ENCODE measurements at places on chromosomes 3 and 15.

DNA sequence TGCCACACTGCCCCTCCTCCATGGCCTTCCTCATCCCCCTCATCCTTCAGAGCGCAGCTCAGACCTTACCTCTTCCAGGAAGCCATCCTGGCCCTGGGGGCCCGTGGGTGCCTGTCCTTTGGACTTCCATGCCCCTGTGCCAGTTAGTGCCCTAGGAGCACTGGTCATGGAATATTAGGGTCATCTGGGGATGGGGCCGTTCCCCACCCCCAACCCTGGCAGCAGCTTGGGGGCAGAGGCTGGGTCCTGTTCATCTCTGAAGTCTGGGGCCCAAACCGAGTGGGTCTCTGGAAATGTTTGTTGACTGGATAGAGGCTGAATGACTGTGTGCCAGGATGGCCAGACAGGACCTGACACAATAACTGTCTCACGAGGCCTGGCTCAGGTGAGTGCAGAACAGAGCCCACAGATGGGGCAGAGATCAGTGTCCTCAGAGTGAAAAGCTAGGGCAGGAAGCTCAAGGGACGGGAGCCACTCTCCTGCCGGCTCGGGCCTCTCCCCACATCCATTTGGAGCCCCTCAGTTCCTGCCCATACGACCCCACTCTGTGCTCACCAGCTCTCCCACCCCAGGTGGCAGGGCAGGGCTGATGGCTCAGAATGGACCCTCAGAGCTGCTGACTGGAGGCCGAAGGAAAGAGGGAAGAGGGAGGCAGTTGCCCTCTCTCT, 62.5 kb downstream of the TLE3 start:
- DNase-seq: no peak

DNA sequence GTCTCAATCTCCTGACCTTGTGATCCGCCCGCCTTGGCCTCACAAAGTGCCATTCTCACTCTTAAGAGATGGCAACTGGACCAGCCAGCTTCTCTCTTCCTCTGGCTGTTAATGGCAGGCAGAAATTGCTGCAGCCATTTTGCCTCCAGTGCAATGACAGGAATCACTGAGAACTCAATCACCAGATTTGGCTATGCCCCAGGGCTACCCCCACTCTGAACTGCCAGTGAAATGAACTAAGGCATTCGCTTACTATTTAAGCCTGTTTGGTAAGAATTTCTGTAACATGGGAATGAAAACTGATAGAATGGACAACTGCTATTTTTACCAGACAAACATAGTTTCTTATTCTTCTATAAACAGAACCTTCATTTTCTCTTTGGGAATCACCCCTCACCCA, 24.5 kb downstream of the FOXP1 start:
- no peak for DNase-seq

- no peak for DNase-seq
Measured at GRCh38 chr15:58532126-58532525, 100.3 kb downstream of the LIPC start.

DNA sequence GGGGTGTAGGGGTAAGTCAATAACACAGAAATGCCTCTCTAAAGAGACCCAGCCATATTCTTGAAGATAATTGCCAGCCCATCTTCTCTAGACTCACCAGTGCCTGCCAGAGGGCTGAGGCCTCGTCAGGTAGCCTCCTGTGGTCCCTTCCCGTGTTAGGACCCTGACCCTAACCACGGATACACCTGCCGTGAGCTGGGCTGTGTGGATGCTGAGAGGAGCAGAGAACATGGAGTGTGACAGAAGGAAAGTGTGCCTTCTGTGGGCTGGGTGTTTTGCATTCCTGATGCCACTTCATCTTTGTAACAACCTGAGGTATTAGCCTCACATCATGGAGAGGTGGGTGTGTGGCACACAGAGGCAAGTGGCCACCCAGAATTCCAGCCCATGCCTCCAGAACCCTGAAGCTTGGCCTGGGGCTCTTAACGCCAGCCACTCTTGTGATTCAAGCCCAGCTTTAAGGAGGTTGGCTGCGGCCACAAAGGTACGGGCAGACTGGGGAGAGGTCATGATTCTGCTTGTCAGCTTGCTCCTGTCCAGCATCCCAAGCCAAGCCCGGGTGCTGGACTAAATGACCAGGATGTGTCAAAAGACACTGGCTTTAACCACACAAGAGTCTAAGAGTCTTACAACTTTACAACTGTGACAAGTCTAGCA, 21.1 kb upstream of the ABTB1 start:
- no peak for DNase-seq

DNA sequence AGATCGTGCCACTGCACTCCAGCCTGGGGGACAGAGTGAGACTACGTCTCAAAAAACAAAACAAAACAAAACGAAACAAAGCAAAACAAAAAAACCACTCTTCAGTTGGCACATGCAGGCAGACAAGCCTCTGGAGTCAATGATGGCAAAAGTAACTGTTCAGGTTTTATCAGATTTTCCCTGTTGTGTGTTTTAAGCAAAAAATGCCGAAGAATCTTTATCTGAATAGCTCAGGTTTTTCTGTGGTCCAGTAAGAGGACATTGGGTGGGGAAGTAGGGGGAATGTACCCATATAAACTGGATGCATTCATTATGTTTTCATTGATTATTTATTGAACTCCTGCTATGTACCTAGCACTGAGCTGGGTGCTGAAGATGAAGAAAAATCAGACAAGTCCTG, 20.8 kb upstream of the BCL2A1 start:
- no peak for DNase-seq

GRCh38 chr3:125191256-125191655, 21.3 kb downstream of the SLC12A8 start:
- no peak for DNase-seq

DNA sequence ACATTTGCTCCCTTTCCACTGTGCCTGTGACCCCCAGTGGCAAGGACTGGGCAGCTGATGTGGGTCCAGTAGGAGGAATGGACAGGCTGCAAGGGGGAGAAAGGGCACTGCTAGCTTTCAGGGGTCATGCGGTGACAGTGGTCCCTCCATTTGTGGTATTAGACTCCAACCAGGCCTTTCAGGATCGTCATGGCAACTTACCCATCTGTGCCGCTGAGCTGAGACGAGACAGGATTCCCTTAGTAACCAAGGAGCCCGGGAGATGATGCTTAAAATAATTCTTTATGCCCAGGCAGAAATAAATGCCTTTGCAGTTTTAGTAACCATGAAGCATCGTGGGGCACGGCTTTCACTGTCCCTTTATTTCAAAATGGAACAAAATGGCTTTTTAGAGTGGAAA, 15.9 kb upstream of the MRPL3 start:
- DNase-seq: no peak

- DNase-seq: no peak
Measured at GRCh38 chr15:91306144-91306543, 206.1 kb downstream of the SV2B start.

DNA sequence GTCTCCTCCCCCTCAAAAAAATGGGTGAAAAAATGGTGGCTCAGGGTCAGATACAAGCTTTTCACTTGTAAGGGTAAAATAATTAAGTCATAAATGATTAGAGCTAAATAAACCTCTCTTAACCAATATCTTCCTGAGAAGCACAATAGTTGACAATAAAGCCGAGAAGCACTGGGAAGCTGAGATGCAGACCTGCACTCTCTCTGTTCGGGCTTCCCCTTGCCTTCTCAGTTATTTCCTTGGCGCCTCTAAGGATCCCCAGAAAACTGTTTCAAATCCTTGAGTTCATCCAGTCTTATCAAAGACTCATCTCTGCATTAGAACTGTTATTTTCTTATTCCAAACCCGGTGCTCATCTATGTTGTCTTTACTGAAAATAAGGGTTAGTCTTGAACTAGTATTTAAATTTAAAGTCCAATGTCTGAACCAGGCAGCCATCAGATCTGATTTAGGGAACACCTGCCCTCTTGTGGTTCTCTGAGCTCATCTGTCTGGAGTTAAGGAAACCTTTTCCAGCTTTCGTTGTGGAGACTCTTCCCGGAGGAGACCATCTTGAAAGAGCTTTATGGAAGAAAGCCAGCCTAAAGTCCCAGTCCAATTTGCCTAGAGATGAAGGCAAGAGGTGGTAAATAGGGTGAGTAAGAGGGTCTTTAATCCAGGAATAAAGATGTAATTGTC, 256.4 kb upstream of the MCTP2 start:
- DNase-seq: peak; percentile 35

- DNase-seq: no peak
Measured at GRCh38 chr3:69426967-69427304, 41.0 kb upstream of the FRMD4B start.

DNA sequence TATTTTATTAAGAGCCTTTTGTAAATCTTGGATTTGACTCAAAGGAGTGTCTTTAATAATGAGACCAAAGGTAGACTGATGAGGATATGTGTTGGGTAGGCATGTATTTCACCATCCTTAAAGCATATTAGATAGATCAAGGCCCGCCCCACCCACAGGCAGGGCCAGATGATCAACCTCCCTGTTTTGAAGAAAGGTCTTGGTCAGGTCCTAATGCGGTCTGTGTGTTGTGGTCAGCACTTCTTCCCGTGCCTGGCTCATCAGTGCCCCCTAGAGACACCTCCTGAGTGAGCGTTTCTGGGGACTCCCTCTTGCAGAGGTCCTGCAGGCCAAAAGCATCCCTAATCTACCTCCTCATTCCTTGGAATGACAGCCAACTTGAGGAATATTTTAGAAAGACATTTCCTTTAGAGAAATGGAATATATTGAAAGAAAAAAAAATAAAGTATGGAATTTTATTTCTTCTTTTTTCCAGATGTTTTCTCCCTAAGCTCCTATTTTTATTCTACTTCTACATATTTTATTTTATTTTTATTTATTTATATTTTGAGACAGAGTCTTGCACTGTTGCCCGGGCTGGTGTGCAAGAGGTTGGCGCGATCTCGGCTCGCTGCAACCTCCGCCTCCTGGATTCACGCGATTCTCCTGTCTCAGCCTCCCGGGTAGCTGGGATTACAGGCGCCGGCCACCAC, 6.0 kb downstream of the TM4SF4 start:
- DNase-seq: peak; percentile 92

DNA sequence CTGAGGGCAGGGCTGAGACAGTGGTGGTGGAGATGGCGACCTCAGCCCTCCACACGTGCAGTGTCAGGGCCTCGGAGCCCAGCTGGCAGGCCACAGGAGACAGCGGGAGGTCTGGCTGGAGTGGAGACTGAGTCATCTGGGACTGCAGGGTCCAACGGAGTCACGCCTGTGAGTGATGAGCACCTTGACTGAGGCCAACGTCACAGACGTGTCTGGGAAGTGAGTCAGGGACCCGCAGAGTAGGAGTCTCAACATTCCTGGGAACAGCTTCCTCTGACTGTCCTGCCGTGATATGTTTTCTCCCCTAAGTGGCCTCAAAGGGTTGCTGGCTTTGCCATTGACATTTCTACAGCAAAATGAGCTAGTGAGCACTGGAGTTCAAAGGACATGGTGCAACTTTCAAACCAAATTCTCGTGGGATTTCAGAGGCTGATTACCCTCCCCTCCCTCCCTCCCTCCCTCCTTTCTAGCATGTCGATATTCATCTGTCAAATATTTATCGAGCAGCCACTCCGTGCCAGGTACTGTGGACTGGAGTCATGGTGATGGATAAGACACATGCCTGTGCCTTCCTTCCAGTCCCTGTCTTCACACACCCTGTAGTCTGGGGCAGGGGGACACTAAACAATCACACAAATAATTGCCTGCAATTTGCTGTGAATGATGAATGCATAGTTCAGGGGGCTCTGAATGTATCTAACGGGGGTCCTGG, 53.3 kb upstream of the AMOTL2 start:
- DNase-seq: peak; percentile 100

GRCh38 chr3:194640829-194641228, 7.6 kb upstream of the TMEM44 start:
- no peak for DNase-seq

- DNase-seq: no peak
Measured at GRCh38 chr3:184937611-184938010, 125.6 kb downstream of the VPS8 start.

DNA sequence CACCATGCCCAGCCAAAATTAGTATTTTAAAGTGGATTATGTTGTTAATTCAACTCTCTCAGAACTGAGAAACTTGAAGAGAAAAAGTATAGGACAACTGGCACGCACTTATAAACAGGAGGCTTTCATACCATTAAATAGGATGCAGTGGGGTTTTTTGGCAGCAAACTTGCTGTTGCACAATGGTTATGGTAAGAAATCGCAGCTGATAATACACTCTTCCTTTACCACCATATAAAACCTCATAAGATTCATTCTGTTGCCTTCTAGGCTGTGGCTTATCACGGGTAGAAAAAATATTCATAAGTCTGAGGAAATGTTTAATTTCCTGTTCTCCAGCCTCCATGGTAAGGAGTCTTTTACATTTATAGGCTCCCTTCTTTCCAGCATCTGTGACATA, 95.3 kb downstream of the TMCO5A start:
- DNase-seq: no peak

DNA sequence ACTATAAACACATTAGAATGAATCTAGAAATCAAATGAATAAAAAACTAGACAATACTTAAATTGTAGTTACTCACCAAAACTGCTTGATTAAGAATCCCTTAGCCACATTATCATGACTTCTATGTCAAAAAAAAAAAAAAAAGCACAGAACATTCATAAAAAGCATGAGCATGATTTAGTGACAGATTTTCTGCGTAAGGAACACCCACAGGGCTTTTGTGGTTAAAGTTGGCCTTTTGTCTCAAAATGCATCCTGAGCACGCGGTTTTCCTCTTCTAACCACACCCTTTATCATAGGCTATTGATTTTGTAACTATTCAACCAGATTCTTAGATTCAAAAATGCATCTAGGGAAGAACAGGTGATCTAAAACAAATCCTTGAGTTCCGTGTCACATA, 334.0 kb upstream of the NR2F2 start:
- no peak for DNase-seq

DNA sequence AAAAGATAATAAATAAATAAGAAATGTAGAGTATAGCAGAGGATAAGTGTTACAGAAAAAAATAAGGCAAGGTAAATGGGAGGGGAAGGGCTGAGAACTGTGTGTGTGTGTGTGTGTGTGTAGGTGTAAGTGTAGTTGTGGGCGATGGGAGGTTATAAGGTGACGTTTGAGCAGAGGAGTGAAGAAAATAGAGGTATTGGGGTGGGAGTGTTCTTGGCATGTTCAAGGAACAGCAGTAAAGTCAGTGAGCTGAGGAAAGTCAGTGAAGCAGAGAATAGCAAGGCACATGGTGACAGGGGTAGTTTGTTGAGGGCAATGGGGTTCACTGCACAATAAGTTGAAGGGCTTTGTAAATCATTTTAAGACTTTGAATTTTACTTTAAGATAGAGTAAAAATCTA, 30.9 kb upstream of the ZNF148 start:
- DNase-seq: no peak

DNA sequence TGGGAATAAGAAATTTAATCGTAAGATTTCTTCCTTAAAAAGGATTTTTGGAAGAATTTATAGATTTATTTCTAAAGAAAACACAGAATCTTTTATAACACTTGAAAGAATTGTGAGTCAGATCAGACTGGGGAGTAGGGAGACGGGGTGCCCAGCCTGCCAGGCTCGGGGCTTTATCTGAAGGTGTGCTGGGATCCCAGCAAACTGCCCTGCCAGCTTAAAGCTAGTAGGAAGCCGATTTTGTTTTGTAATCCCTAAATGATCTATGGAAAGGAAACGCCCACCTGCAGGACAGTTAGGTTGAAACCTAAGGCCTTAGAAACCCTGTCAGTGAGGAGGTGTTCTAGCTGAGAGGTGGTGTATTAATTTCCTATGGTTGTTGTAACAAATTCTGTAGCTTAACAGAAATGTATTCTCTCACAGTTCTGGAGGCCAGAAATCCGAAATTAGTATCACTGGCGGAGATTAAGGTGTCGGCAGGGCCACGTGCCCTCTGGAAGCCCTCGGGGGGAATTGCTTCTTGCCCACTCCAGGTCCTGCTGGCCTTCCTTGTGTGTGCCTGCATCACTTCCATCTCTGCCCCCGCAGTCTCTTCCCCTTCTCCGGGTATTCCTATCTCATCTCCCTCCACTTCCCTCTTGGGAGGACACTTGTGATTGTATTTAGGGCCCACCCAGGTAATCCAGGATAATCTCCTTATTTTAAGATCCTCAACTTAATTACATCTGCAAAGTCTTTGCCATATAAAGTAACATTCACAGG, 19.3 kb upstream of the RAB6B start:
- no peak for DNase-seq

All from brain microvascular endothelial cell (primary cell).